ENCODE measurements at places on chromosomes 2 and 18.

- DNase-seq, result peak; percentile 74
These were observed 1.6 kb upstream of the KLF7 start for GRCh38 chr2:207167099-207167923.

GRCh38 chr2:117686699-117687098 is 127.8 kb upstream of the DDX18 start:
- DNase-seq, result no peak

DNA sequence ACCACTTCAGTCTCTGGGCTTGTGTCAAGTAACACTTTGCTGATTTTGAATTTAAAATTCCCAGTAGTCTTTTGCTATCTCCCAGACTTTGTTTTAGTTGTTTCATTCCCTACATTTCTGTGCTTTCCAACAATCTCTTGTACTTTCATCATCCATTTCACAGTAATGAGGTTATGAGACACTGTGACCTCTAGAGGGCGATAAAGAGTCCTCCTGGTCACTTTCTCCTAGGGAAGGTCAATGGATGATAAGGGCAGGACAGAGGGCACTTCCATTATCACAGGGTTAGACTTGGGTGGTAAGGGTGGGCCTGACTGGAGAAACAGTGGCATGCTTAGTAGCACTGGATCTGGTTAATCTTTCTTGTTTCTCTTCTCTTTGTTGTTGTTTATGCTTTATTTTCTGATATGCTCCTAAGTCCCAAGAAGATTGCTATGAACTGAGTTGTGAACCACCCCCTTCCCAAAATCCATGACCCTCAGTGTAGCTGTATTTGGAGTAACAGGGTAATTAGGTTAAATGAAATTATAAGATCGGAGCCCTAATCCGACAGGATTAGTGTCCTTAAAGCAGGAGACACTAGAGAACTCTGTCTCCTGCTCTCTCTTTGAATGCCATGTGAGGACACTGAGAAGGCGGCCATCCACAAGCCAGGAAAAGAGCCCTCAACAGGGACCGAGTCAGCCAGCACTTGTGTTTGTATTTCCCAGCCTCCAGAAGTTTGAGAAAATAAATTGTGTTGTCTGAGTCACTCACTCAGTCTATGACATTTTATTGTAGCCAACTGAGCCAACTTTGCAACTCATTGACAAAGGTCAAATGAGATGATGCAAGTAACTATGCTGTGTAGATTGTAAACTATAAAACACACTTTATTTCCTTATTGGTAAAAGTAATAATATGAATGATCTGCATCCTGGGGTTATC is 779.2 kb downstream of the CNTNAP5 start:
- peak; percentile 10 for DNase-seq

DNA sequence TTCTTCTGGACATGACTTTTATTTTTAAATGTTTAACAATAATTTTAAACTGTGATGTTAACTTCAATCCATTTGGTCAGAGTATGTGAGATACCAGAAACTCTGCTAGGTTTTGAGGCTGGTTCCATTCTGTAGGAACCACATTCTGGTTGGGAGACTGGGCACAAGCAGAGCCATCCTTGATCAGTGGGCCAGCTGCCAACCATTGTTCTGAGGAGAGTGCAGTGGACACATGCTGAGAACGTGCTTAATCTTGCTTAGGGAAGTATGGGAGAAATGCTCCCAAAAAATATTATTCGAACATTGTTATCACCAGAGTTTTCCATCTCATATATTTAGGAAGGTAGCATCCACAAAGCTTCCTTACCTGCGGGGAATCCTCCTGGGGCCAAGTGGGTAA is 155.8 kb downstream of the RTN4 start:
- no peak for DNase-seq

- peak; percentile 99 for DNase-seq
These were observed 14.6 kb upstream of the ITGAV start for GRCh38 chr2:186575302-186575701.

DNA sequence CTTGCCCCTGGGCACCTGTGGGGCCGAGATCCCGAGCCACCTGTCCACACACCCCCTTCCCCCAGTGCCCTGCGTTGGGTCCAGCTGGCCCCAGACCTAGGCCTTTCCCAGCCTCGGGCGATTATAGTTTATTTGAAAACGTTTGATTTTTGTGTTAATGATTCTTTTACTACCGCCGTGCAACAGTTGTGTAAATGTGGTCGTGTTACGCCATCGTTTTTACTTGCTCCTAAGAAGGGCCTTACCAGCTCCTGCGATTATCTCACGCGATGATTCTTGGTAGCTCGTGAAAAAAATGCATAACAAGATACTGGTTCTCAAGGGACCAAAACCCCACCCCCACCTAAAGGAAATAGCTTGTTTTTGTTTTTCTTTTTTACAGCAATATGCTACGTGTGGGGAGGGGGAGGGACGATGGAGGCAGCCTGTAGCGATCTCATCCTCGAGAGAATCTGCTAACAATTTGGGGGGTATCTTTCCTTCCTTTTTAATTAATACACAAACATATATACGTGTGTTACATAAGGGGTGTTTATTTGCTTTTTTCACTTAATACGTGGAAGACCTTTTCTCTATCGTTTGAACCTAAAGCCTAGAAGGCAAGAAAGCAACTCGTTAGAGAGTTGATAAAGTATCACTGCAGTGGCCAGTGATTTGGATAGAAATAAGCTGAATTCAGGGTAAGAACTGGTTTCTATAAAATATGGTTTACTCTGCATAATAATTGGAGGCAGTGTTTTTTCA is 1.0 kb downstream of the ZDBF2 start:
- DNase-seq, result peak; percentile 62

- DNase-seq, result peak; percentile 66
These were observed 182.1 kb downstream of the AGAP1 start for GRCh38 chr2:235675678-235676535.
